Activated CD4-positive, alpha-beta memory T cell treated with anti-CD3 and anti-CD28 coated beads for 36 hours (primary cell): ENCODE measurements at places on chromosomes 11 and 22.

DNA sequence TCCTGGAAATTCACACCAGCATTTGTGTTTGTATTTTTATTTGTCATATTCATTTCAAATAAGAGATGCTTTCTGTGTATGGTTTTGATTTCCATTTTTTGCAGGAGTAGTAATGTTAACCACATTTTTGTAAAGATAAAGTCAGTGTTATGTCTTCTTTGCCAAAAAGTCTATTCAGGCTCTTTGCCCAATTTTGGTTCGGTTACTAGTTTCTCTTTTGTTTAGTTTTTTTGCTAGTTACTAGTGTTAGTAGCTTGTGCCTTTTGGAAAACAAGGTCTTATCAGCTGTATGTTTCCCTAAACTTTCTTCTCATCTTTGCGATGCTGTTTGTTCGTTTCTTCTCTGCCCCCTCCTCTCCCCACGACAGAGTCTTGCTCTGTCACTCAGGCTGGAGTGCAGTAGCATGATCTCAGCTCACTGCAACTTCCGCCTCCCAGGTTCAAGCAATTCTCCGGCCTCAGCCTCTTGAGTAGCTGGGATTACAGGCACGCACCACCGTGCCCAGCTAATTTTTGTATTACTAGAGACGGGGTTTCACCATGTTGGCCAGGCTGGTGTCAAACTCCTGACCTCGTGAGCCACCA is 112.3 kb upstream of the GRK3 start:
- no peak overlapping the region for H3K4me3 ChIP-seq
- H3K36me3 ChIP-seq: peaks cover 20% of the 10 kb centered on the region
- DNase-seq: no peak
- H3K4me1 ChIP-seq: peaks cover 58% of the 10 kb centered on the region
- H3K27ac ChIP-seq: no peak overlapping the region
- H3K27me3 ChIP-seq: no peaks in the 10 kb centered on the region

DNA sequence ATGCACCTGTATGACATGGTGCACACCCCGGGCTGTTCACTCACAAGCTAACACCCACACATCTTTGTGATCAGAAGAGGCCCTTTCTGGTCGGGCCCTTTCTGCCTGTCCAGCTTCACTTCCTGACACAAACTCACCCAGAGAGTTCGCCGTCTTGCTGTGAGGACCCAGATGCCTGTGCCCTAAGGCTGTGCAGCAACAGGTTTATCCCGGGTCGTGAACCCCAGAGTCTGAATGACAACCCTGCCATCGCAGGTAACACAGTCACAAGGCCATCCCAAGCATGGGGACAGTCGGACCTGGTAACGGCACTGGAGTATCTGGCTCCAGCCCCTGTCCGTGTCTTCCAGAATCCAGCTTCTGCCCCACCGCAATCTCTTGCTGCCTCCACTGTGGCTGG is 235.1 kb downstream of the BUD13 start:
- no peaks in the 10 kb centered on the region for H3K4me1 ChIP-seq
- H3K27me3 ChIP-seq: peaks cover 4% of the 10 kb centered on the region
- H3K27ac ChIP-seq: no peak overlapping the region

DNA sequence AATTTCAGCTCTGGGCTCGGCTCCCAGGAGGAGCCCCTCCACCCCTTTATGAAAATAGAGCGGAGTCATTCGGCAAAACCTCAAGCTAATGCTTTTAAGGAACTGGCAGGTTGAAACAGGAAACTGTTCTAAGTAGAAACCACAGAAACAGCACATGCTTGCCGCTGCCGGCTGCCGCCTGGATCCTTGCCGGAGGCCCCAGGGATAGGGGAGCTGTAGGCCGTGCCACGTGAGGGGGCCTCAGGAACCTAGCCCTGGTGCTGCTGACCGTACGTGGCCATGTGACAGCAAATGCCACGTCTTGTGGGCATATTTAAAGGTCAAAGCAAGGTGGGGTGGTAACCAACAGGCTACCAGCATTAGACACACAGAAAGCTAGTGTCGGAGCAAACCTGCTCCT is 77.9 kb upstream of the TIMP3 start:
- H3K27me3 ChIP-seq: peaks cover 3% of the 10 kb centered on the region
- H3K4me1 ChIP-seq: peaks cover 26% of the 10 kb centered on the region
- H3K36me3 ChIP-seq: no peaks in the 10 kb centered on the region
- H3K4me3 ChIP-seq: no peak overlapping the region

- peaks cover 61% of the 10 kb centered on the region for H3K4me1 ChIP-seq
- H3K27me3 ChIP-seq: no peaks in the 10 kb centered on the region
- peak within 1 kb of the TSS; percentile 81 for H3K4me3 ChIP-seq
- peak; percentile 91 for DNase-seq
- H3K36me3 ChIP-seq: peaks cover 3% of the 10 kb centered on the region
These were observed at the start of gene ADORA2A for GRCh38 chr22:24427500-24428164. ADORA2A (plus strand) TSS chr22:24427599; CDS start chr22:24433405, 5,806 bp downstream.

- no peaks in the 10 kb centered on the region for H3K27me3 ChIP-seq
- no peak for DNase-seq
- H3K36me3 ChIP-seq: no peaks in the 10 kb centered on the region
- no peak overlapping the region for H3K4me3 ChIP-seq
These were observed 385.1 kb downstream of the LRRC4C start for GRCh38 chr11:41074318-41074717.
